ENCODE measurements at places on chromosomes 7 and 10.

DNA sequence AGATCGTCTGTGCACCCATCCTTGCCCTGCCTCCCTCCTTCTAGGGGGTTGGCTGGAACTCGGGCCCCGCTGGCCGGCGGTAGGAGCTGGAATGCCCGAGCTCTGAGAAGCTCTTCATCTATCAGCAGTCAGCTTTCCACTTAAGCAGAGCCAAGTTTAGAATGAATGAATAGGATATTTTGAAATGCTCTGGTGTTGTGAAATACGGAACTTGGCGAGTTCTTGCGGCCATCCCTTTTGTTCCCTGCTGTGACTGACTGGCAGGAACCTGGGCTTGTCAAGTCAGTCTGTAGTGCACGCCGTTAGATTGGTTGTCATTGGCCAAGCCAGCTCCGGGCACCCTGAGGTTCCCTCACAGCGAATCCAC is 33.3 kb downstream of the FOXK1 start:
- no peak for DNase-seq

GRCh38 chr7:17101207-17101696 is 197.2 kb upstream of the AHR start:
- no peak for DNase-seq

DNA sequence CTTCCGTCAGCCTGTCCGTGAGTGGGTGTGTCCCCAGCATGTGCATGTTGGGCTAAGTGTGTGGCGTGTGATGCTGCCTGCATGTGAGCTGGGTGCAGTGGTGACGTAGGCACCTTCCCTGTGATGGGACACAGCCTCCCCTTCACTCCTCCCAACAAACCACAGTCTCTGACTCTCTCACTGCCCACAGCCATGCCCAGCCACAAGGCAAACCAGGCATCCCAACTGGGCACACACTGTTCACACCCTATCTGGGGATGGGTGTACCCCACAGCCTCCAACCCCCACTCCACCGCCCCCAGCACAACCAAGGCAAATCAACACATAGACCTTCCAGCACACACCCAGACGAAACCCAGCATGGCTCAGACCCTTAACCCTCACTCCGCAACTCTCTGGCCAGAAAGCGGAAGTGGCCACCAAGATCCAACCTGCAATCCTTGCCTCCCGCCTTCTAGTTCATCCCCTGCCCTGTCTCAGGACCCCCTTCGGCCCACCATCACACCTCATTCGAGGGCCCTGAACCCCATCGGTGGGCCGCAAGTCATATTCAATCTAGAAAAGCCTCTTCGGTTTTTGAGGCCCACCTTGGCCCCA is 10.4 kb downstream of the PSD start:
- DNase-seq = no peak

GRCh38 chr7:141691540-141691939 is 10.4 kb downstream of the DENND11 start:
- DNase-seq = no peak

- DNase-seq = no peak
These were observed 352.0 kb downstream of the PCLO start for GRCh38 chr7:82810558-82811259.

DNA sequence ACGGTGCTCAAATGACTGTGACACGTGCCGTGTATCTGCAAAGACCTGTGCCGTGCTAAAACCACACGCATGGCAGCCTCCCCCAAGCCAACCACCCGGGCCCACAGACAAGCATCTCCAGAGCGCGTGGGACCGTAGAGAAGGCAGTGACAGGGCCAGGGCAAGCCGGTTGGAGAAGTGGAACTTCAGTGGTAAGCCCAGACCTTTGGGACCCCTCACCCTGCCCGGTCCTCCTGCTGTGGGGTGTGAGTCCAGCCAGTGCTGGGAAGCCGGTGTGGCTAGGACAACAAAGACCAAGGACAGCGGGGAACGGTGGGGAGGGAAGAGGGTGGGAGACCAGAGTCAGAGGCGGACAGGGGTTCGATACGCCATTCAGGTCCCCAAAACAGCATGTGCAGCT is 476.2 kb downstream of the DNAJB6 start:
- DNase-seq = no peak

GRCh38 chr7:150451833-150452461 is 1.5 kb downstream of the GIMAP8 start:
- DNase-seq = no peak

- no peak for DNase-seq
These were observed 44.0 kb downstream of the ASB4 start for GRCh38 chr7:95529701-95530100.

DNA sequence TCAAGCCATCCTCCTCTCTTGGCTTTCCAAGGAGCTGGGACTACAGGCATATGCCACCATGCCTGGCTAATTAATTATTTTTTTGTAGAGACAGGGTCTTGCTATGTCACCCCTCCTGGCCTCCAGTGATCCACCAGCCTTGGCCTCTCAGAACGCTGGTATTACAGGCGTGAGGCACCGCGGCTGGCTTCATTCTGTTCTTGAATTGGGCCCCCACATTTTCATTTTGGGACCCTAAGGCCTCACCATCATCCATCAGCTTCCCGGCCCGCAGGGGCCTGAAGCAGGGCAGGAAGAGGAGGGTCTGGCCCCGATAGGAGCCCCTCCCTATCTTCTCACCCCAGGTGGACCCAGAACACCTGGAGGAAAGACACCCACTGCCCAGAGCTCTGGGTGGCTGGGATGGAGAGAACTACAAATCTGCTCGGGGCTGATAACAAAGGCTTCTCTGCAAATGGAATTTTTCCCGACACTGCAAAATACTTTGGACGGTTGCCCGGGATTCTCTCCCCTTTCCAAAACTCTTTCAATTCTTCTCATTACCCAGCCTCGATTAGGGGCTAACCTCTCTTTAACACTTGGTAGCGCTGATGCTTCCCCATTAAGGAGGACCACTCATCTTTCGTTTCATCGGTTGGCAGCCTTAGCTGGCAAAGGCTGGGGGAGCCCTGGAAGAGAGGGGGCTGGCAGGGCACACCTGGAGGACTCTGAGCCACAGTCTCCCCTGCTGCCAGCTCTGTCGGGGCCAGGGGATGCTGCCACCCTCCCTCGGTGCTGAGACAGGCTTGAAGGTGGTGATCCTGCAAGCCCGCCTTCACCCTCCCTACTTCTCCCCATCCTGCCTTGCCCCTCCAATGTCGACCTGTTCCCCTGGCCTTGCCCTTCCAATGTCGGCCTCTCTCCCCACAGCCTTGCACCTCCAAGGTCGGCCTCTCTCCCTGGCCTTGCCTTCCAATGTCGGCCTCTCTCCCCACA is 81.0 kb upstream of the GNA12 start:
- DNase-seq = no peak

GRCh38 chr7:79778786-79779770 is 325.6 kb upstream of the MAGI2 start:
- no peak for DNase-seq
